NCI-H526 (cell line): ENCODE measurements at places on chromosomes 13 and 19.

DNA sequence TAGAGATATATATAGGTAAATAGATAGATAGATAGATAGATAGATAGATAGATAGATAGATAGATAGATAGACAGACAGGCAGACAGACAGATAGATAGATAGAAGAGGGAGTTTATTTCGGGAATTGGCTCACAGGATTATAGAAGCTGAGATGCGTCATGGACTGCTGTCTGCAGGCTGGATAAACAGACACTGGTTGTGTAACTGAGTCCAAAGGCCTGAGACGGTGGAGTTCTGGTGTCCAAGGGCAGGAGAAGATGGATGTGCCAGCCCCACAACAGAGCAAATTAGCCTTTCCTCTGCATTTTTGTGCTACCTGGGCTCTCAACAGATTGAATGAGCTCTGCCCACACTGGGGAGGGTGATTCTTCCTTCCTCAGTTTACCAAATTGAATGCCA lies 2.7 kb downstream of the CYP4F3 start:
- DNase-seq: no peak

GRCh38 chr19:13051557-13052165 lies 51.0 kb downstream of the LYL1 start:
- DNase-seq: peak; percentile 66

GRCh38 chr19:30718707-30719106 lies 346.5 kb downstream of the ZNF536 start:
- no peak for DNase-seq

DNA sequence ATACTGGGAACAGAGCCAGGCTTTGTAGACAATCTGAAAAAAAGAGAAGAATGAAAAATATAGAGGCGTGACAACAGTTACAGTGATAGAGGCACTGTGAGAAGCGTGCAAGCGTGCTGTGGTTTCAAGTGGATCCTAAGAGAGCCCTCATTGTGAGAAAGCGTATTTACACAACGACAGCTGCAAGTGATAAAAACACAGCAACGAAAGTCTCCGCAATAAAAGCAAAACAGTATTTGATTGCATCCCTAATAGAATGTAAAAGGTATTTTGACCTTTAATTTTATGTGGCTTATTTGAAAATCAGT lies 642.7 kb upstream of the ARGLU1 start:
- DNase-seq: no peak

DNA sequence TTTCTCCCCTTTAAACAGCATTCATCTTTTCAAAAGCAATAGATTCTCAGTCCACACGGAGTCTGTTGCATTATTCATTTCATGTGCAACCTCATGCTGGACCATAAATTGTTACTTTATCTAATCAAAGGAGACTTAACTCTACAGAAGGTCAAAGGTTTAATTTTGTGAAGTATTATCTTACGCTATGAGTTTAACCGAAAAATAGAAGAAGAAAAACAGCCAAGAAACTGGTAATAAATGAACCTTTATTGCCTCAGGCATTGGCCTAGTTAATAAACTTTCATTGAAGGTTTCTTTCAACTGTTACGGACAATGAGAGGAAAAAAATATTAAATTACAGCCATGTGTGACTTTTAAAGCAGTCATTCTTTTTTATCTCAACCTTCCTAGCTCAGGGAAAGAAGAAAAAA lies 223.6 kb downstream of the DACH1 start:
- DNase-seq: no peak

DNA sequence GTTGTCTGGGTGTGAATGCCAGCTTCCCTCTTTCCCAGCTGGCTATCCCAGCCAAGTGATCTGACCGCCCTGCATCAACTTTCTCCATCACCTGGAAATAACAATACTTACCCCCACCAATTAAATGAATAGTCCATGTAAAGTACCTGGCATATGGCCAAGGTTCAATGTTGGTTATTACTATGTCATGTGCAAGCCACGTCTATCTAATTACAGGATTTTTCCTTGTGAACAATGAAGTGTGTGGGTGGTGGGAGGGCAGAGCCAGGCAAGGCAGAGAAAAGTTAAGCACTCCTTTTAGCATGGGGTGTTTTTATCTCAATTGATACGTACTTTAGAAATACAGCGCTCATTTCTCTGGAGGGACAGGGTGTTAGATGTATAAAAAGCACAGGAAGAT lies 121.1 kb downstream of the NHLRC3 start:
- DNase-seq: peak; percentile 24

GRCh38 chr19:2339644-2340310 lies 11.3 kb downstream of the SPPL2B start:
- DNase-seq: no peak

DNA sequence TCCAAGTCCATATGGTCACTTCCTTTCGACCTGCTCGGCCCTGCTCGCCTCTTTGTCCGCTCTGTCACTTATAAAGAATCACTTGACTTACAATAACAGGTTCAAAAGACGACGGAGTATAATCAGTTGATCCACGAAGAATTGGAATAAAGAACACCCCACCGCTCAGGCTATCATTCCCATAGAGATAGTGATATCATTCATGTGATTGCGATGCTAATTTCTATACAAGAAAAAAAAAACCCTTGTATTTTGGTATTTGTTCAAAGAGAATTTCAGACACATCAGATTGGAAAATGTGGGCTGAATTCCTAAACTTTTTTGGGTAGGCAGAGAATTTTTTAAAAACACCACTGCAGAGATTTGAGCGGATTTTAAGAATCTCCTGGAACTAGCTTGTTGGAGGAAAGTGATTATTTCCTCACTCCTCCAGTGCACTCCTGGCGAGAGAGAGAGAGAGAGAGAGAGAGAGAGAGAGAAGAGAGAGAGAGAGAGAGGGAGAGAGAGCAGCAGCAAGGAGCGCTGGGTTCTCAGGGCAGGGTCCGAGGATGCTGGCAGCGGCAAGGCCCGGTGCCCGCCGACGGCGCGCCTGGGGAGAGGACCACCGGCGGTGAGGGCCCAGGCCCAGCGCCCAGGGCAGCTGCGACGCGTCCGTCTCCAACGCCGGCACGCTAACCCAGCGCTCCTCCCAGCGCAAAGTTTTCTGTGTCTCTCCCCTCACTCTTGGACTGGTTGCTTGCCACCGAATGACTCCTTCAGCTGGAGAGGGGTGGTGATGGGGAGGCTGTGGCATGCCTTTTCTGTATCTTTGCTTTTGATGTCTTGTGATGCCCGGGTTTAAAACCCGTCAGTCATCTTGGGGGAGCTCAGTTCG lies 149.0 kb upstream of the ZNF536 start:
- DNase-seq: no peak

DNA sequence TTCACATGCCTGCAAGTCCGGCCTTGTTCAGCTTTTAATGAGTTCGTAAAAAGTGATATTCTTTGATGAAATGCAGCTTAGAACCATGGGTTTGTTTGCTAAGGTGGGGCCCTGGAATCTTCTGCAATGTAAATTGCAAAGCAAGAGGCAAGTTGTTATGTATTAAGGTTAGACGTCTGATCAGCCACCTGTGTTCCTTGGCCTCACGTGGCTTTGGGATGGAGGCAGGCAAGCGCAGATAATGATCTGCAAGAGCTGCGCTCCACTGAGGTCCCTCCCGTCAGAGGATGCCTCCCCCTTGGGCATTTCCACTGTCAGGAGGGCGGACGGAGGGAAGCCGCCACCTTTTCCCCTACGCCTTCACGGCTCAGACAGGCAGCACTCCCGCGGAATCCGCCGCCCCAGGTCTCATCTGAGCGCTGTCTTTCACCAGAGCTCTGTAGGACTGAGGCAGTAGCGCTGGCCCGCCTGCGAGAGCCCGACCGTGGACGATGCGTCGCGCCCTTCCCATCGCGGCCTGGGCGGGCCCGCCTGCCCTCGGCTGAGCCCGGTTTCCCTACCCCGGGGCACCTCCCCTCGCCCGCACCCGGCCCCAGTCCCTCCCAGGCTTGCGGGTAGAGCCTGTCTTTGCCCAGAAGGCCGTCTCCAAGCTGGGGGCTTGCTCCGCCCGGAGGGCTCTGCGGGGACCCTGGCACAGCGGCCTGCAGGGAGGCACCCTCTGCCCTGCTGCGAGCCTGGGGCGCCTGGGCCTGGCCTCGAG lies 110.9 kb downstream of the CRYL1 start:
- no peak for DNase-seq

DNA sequence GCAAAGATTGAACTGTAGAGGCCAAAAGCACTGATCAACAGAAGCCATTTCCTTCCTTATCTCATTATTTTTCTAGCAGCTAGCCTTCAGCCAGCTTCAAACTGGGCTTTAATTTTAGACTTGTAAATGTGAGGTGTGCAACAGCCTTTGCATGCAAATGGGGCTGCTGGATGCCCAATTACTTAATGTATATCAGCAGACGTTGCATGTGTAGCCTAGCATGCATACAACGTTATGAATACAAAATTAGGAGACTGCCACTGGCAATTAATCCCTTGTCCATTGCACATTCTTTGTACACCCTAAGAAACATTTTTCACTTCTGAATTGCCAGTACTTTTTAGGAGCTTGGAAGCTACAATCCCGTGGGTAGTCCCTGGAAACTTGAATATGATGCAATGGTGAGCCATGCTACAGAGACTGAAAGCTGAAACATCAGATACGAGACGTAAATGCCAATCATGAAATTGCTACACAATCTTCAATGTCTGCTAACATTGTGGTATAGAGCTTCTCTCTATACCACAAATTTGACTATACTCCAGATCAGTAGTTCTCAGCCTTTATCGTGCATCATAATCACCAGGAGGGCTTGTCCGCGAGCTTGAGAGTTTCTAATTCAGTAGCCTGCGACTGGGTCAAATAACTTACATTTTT lies 20.2 kb downstream of the EPSTI1 start:
- peak; percentile 93 for DNase-seq

DNA sequence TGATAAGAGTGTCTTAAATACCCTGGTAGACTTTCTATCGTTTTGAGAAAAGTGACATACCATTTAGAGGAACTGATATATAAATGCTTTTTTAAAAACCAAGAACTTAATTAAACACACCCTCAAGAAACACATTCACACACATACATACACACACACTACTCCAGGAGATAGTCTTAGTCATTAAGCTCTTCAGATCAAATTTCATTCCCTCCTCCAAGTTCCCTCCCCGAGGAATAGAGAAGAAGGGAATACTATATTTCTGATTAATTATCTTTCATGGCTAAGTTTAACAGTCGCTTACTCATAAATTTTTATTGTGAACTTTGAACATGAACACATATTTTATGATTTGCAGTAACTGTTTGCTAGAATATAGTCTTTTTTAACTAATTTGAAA lies 1109.5 kb downstream of the SLITRK1 start:
- no peak for DNase-seq

DNA sequence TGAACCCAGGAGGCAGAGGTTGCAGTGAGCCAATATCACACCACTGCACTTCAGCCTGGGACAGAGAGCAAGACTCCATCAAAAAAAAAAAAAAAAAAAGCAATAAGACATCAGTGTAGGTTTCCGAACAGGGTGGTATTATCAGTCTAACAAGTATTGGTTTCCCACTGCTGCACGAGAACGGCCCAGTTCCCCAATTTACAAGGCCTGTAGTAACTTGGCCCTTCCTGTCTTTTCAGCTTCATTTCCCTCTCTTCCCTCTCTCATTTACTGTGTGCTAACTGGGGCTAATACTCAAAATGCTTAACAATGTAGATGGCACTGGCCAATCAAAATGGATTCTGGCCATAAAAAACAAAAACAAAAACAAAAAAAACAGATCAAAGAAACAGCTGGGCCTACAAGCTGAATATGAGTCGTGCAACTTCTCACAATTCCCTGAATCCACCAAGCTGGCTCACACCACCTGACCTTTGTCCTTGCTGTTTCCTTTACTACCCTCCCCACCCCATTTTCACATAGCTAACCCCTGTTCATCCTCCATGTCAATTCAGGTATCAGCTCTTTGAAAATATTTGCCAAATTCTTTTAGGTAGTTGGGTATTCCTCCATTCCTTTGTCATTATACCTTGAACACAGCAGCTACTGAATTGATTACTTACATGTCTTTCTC lies 2.4 kb downstream of the TEX101 start:
- no peak for DNase-seq

DNA sequence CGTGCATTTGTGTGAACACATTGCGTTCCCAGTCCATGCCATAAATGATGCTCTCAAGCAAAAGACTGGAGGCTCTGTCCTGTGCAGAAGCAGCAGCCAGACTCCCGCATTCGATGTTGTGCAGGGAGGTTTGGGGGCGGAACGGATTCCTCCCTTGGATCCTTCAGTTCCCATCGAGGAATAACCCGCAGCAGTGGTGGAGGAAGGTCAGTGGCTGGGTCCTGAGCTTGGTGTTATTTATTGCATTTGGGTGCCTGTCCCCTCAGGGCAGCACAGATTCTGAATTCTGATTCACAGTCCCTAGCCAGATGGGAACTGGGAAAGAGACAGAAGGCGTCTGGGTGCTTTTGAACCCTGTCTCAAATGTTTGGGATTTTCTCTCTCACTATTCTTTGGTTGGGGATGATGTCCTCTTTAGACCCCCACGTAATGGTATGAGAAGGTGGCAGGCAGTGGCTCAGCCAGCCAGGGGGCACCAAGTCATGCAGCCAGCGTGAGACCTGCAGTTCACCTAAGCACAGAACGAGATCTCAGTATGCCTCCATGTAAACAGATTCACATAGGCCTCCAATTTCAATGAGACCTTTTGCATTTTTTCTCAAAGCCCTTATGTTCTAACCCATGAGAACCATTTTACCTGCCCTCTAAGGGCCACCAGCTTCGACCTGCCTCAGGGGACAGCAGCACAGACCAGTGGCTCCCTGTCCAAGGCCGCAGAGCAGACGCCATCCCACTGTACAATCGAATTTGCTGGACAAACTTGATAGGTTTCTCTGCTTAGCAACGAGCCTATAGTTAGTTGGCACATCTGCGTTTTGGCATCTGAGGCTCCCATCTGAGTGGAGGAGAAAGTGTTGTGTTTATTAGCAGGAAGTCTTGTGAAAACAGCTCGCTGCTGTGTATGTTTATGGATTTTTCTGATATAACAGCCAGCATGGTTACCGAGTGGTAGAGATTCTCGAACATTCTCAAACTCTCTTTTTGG lies 17.8 kb downstream of the KCTD15 start:
- no peak for DNase-seq

DNA sequence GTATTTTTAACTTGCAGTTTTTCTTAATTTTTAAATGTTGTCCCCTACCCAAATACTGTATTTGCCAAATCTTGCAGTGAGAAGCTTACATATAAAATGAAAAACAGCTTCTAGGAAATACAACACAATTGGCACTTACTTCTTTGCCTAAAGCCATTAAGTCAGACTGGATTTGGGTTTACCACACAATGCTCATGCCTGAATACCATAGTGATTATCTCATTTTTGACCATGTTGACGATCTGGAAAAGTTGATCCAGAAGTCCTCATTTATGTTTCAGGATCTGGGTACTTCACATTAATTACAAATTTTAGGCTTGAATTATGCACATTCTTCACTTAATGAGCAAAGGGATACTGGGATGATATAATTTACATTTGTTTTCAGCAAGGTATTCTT lies 2.4 kb downstream of the RNF6 start:
- no peak for DNase-seq

GRCh38 chr19:12767666-12768065 lies 7.7 kb downstream of the HOOK2 start:
- no peak for DNase-seq
